ENCODE measurements at places on chromosomes 4 and X.
A peak's percentile ranks its signal among the peaks of the same experiment; 100 is the strongest.

DNA sequence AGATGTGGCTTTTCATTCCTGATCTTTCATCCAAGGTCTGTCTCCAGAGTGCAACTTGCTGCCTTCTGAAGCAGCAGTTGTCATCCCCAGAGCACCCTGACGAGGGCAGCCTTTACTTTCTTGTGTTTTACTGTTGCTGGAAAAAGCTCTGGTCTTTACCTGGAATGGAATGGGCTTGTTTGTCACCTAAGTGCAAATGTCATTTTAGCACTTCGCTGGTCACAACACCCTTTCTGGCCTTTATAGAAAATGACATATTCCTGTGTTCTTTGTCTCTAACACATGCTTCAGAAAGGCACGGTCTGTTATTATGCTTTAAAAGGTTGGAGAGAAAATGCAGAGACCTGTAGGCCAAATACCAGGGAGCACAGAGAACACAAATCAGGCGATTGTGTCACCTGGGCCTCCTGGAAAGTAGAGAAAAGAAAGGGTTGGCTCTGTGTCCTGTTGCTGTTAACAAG lies 332.7 kb upstream of the IGFBP7 start:
- no peak for DNase-seq

DNA sequence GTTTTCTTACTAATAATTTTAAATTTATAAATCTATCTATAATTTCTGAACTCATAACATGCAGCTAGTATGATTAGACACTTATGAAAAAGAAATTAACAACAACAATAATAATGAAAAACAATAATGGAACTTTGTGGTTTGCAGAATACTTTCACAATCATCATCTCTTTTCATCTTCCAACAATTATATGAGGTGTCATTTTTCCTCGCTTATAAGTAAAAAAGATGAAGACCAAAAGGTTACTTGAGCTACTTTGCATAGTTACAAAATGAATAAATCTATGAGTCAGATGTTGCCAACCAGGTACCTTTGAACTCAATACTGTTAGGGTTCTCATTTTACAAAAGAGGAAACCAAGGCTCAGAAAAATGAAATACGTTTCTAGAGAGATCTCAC lies 98.5 kb upstream of the ELOVL6 start:
- no peak for DNase-seq

GRCh38 chr4:98784947-98785706 lies 126.7 kb upstream of the TSPAN5 start:
- DNase-seq = no peak

- no peak for DNase-seq
Measured at GRCh38 chr4:73650250-73650649, 30.0 kb upstream of the RASSF6 start.

GRCh38 chr4:145887241-145887991 lies 51.2 kb downstream of the ZNF827 start:
- DNase-seq = no peak

DNA sequence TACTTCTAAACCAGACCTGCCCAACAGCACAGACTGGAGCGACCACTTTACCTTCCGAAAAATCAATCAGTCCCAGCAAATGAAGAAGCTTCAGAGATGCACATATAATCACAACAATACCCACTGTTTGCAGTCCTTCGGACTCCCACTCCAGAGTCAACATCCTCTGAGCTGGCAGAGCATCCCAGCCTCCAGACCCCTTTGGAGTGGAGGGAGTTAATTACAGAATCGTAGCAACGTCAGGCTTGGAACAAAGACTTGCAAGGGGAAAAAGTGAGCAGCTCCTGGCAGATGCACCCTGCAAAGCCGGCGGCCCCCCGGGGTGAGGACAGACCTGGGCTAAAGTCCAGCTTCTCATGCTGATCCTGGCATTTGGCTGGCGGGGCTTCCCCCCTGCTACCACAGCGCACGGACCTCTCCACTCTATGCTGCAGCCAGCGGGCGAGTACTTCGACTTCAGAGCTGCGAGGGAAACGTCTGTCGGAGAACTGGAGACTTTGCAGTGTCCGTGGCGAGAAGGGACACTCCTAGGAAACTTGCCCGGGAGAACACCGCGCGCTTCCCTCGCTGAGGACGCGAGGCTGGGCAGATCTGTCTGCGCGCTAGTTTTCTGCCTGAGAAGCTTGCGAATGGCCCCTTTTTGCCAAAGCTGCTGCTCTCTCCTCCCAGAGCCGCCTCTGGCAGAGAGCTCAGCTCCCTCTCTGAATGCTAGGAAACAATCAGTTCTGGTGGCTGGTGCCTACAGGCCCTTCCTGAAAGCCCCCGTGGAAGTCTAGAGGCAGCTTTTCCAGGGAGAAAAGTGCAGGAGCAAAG lies 283.7 kb downstream of the PACRGL start:
- DNase-seq = no peak

- DNase-seq = no peak
Measured at GRCh38 chr4:86521373-86521969, 72.6 kb upstream of the PTPN13 start.

DNA sequence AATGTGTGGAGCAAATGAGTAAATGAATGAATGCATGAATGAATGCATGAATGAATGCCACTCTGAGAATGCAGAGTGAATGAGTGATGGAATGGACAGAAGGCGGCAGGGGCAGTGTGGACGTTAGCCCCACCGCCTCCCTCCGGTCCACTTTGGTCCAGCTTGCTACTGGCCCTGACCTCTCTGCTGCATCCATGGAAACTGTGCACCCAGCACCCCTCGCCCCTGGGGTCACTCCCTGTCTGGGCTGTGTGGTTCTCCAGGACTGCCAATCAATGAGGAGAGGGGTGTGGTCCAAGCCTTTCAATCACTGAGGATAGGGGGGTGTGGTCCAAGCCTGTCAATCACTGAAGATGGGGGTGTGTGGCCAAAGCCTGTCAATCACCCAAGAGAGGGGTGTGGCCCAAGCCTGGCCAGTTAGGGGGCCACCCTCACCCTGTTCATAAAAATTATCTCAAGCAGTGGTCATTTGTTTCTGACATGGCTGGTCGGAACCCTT lies 39.2 kb upstream of the ASMTL start:
- no peak for DNase-seq

- no peak for DNase-seq
Measured at GRCh38 chr4:82957045-82957444, 53.6 kb downstream of the LIN54 start.

GRCh38 chr4:120003193-120003592 lies 63.5 kb downstream of the MAD2L1 start:
- DNase-seq = no peak

DNA sequence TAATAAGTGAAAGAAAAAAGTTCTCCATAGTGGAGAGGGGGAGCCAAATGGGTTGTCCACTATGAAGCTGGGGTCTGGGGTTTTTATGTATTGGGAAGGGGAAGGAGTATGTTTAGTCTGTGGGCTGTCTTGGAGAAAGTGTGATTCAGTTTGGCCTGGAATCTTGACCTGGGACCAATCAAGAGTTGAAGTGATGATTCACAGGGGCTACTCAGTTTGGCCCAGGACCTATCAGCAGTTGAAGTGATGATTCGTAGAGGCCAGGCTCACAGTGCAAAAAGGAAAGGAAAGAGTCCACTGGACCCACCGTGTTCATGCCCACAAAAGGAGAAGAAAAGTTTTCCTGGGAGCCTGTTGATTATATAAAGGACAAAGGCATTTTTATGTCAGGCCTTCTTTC lies 47.3 kb upstream of the RAB9B start:
- no peak for DNase-seq

- peak; percentile 41 for DNase-seq
Measured at GRCh38 chr4:162056990-162057389, 106.8 kb downstream of the FSTL5 start.

Measured in right cardiac atrium (tissue), 5 donors.